Activated CD4-positive, alpha-beta memory T cell treated with anti-CD3 and anti-CD28 coated beads for 36 hours (primary cell): ENCODE measurements at places on chromosomes 7 and 10.
A peak's percentile ranks its signal among the peaks of the same experiment; 100 is the strongest.

DNA sequence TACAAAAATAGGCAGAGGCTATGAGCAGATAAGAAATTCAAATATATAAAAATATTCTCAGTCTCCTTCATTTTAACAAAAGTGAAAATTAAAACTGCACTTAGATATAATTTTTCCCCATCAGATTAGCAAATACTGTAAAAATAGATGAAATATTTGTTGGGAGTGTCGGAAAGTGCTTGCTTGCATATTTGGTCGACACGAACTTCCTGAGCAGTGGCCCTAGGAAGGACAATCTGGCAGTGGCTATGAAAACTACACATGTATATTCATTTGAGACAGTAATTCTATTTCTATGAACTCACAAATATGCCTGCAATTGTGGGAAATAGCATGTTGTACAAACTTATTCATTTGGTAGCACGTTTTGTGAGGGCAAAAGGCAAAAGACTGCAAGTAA, 81.4 kb downstream of the GOLGA7B start:
- DNase-seq = no peak

DNA sequence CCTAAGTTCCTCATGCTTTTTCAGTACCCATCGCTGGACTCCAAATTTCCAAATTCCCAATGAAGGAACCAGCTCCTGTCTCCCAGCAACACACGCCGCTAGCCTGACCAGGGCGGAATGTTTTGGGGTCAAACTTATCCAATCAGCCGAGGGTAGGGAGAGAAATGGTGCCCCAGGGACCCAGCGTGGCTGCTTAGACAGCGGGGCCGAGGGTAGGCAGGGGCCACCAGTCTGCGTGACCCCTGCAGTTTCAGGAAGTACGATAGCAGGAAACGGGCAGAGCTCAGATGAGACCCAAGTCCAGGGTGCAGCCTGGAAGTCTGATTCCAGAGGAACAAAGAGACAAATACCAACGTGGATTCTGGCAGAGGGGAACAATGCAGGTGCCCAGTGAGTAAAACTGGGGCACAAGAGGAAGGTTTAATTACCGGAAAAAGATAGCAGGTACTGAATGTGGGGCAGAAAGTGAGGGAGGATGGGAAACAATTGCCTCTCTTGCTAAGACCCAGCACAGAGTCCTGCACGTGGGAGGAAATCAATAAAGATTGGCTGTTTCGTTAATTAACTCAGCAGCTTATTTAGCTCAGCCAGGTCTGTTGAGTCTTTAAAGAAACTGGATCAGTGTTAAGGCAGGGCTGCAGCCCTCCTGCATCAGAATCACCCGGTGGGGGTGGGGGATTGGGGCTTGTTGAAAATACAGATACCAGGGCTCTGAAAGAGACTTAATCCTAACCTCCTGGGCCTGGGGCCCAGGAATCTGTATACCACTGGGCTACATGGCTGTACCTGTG, 50.4 kb upstream of the NFE2L3 start:
- DNase-seq = no peak

DNA sequence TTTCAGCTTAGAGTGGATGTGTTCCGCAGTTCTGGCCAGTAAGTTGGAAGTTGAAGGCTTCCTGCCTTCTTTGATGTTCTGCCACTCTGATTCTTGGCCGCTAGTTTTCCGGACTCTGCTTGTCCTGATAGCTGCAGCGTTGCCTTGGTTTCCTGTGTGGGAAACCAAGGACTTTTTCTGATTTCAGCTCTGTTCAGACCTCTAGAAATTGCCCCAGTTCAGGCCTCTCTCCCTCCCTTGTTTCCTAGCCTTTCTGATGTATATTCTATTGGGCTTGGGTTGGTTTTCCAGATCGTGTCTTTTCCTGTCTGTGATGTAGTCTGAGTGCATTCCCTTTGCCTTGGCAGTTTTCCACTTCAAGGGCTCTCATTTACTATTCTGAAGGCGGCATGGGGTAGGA, 318.7 kb downstream of the BBS9 start:
- DNase-seq = no peak

DNA sequence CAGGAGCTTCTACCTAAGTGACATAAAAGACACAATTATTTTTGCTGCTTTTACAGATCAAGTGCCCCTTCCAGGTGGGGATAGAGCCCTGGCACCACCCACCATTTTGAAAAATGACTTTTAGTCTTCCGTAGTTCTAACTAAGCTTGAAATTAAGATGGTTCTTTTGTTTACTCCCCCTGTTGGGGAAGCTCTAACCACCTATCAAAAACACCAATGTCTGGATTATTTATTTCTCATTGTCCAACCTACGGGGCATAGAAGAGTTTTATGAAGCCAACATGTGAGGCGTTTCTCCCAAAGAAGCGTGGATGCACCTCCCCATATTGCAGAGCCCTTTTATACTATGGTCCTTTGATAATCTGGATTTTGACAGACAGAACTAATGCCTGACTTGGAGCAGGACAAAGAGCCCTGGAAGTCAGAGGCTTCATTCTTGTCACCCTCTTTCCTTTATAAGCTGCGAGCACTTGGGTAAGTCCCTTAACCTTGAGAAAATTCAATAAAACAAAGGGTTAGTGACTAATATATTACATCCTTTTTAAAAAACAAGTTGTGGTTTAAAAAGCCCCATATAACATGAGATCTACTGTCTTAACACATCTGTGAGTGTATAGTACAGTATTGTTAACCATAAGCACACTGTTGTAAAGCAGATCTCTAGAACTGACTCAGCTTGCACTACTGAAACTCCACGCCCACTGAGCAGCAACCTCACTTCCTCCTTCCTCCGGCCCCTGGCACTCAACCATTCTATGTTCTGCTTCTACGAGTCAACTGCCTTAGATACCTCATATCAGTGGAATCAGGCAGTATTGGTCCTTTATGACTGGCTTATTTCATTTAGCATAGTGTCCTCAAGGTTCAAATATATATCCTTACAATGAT, 67.5 kb downstream of the ATXN7L1 start:
- peak; percentile 96 for DNase-seq

DNA sequence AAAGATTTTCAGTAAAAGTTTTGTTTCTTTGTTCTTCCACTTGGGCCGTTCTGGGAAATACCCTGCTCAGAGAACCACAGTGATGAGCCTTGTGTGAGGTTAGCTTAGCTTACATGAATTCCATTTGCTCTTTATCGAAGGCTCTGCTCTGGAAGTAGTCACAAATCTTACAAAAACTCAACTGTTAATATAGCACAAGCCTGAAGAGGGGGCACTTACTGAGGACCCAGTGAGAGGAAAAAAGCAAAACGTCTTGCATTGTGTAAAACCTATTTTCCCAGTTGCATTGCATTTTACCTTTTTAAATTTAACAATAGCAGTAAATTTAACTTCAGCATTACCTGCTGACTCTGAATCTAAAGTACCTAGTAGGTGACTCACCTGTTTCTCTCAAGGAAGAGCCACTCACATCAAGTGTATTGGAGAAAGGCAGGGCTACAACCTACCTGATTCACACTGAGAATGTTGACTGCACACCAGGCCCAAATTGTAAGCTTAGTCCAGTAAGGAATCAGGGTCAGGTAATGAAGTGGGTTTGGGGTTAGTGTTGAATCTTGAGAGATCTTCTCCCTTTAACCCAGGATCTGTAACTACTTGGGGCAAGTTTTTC, 42.3 kb downstream of the PPP1R17 start:
- DNase-seq = no peak

GRCh38 chr10:75987616-75988015, 556.2 kb downstream of the LRMDA start:
- no peak for DNase-seq

DNA sequence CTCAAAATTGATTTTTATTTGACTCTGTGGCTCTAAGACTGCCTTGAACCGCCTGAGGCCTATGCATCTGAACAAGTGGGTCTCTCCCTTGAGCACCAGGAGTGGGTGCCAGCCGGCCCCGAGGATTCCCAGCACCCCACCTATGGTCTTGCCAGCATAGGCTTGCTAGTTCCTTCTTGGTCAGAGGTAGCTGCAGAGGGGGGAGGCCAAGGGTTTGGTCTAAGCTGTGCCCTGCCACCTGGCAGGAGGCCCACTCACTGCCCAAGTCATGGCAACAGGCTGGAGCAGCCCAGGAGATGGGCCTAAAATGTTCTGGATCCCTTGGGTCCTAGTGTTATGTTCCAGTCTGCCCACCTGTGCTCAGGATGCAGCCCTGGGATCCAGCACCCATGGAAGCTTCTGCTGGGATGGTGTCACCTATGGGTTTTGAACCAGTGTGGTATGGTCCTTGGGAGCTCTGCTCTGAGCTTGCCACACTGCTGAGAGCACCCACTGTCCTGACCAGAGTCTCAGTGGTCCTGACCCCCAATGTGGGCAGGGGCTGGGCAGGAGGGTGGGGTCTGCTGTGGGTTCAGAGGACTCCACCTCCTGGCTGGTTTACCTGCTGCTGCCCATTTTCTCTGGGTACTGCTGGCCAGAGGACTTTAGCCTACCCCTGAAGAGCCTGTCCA, 12.6 kb downstream of the YKT6 start:
- no peak for DNase-seq

DNA sequence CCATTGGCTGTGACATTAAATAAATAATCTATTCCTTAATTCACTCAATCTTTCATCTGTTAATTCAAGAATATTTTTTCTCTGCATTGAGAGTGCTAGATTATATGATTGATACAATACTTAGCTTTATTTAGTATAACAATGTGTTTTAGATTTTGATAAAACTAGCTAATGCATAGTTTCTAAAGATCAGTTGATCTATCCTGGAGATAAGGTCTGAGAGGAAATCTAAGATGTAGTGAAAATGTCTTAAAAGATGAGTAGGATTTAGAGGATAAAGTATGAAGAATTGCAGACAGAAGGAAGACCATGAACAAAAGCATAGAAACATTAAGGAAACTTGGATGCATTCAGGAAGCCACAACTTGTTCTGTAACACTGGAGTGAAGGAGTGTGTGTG, 110.3 kb downstream of the ETV1 start:
- DNase-seq = no peak

GRCh38 chr10:96667401-96667800, 52.9 kb downstream of the PIK3AP1 start:
- DNase-seq = no peak

DNA sequence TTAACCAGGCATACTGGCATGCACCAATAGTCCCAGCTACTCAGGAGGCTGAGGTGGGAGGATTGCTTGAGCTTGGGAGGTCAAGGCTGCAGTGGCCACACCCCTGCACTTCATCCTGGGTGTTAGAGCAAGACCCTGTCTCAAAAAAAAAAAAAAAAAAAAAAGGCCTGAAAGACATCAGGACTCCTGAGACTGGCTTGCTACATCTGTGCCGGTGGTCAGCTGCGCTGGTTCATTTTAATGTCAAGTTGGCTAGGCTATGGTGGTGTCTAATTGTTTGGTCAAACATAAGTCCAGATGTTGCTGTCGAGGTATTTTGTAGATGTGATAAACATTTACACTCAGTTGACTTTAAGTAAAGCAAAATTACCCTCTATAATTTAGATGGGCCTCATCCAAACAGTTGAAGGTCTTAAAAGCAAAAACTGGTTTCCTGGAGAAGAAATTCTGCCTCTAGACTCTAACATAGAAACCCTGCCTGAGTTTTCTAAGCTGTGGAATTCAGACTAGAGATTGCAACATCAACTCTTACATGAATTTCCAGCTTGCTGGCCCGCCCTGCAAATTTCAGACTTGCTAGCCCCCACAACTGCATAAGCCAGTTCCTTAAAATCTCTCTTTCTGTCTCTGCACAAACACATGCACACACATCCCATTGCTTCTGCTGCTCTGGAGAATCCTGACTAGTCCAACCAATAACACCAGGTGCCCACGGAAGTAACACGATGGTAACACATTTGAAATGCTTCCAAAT, 18.2 kb downstream of the MYOF start:
- DNase-seq = no peak

GRCh38 chr7:25384788-25385505, 156.7 kb upstream of the NPVF start:
- DNase-seq = no peak

DNA sequence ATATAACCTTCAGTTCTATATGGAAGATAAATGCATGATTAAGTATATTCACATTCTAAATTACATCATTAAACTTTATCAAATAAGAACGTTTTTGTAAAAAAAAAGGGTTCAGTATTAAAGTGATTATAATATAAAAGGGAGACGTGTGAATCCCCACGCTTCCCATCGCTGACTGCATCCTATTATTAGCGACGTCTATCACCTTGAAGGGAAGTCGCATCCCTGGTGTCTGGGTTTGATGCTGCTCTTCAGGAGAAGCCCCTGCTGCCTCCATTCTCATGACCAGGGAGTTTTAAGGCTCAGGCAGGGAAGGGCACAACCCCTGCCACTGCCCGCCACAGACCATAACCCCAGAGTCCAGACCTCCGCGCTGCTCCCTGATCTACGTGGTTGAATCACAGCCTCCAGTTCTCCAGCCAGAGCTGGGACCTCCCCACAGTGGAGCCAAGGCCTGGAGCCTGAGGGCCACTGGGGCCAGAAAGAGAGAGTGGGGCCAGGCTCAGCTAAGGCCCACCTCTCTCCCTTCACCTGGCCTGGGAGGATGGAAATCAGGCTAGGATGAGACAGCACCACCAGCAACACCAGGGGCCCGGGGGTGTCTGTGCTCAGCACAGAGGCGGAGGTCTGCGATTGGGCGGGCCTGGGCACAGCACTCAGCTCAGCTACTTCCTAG, 130.6 kb downstream of the TCERG1L start:
- no peak for DNase-seq

DNA sequence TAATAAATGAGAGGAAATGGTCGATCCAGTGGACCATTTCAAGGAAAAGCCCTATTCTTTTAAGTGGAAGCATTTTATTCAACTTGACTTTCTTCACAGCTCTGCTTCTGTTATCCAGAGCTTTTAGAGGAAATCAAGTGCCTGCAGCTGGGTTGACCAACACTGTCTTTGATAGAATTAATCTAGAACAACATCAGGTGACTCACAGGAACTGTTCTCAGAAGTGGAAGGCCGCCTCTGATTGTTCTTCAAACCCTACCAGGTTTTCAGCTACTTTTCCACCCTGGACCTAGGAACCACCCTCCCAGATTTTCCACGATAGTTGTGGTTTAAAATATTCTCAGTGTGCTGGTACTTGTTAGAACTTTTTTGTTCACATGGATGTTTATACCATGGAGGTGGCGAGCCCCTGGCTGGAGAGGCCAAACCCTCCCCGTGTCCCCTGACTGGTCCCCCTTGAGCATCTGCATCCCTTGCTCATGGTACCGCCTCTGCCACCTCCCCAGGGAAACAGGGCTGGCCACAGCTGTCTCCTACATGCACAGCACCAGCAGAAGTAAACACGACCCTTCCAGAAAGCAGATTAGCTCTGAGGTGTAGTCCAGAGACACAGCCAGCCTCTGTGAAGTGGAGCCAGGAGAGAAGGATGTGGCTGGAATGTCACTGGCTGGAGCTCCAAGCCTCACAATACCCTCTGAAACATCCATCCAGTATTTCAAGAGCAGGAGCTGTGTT, 293.3 kb downstream of the USP6NL start:
- no peak for DNase-seq
